BJ (cell line): ENCODE measurements at places on chromosomes 3 and 15.

GRCh38 chr3:139780593-139780992 is 102.8 kb upstream of the NMNAT3 start:
- DNase-seq, result no peak

DNA sequence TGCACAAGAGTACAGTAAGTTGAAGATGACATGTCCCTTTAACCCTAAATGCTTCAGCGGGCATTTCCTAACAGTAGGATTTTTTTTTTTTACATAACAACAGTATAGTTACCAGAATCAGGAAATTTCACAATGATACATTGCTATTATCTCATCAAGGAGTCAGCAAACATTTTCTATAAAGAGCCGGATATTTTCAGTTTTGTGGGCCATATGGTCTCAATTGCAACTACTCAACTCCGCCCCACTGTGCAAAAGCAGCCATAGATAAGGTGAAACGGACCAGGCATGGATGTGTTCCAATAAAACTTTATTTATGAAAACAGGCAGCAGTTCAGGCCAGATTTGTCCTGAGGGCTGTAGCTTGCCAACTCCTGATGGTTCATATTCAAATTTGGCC is 130.6 kb downstream of the SMAD6 start:
- peak; percentile 60 for DNase-seq

GRCh38 chr15:32870240-32871033 is 152.6 kb downstream of the GREM1 start:
- peak; percentile 90 for DNase-seq

GRCh38 chr15:70610541-70610940 is 152.8 kb downstream of the UACA start:
- DNase-seq, result no peak

DNA sequence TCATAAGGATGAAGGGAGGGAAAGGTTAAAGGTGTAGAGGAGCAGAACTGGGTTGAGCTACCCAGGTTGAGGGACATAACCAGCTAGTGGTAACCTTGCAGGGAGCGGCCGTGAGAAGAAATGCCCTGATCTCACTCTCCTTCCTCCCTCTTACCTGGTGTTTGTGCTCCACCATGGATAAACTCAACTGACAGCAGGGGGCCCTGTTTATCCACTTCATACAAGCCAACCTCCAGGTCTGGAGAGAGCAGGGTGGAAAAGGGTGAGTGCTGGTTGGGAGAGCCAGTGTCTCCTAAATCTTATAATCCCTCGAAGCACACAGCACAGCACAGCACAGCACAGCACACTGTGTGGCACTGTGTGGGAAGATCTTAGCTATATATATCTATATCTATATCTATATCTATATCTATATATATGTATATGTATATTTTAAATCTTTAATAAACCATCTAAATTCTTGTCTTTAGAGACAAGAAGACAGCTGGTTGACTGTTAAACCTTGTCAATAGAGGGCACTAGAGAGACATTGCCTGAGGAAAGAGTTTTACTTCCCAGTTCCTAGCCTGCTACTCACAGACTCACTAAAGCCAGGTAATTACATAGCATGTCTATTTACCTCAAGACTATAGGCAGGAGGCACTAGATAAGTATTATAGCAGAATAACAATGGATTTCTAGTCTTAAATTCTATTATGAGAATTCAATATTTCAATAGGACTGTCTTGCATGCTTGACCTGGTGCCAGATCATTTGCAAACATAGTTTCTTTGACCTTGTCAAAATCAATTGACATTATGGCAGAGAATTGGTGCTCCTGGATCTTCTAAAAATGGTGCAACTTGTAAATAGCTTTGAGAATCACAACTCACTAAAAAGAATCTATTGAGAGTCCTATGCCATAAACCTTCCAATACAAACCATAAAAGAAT is 21.7 kb upstream of the FMN1 start:
- no peak for DNase-seq
